ENCODE measurements at places on chromosomes 1 and 21.

DNA sequence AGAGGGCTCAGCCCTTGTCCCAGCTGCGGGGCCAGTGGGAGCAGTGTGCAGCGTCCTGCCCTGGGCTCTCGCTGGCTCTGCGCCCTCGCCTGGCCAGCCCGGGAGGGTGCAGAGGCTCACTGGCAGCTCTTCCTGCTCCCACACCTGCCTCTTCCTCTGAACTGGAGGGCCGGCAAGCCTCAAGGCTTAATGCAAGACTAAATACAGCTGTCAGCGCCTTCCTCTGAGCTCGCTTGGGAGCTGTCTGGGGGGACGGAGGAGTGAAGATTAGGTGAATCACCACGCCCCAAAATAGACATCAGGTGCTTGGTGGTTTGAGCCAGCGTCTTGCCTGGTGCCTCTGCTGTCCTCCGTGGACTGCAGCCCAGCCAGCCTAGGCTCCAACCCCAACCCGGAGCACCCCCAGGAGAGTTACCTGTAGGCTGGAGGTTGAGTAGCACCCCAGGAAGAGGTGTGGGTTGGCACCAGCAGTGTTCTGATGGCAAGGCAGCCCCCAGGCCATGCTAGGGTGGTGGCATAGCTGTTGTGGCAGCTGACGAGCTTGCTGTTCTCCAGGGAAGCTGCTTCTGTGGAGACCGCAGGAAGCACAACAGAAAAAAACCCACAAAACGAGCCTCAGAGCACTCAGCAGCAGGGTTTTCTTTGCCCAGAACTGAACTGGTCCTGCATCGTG, 36.9 kb downstream of the UMODL1 start:
- peak; percentile 75 for DNase-seq

GRCh38 chr21:45209046-45209445, 78.6 kb downstream of the POFUT2 start:
- DNase-seq: no peak

DNA sequence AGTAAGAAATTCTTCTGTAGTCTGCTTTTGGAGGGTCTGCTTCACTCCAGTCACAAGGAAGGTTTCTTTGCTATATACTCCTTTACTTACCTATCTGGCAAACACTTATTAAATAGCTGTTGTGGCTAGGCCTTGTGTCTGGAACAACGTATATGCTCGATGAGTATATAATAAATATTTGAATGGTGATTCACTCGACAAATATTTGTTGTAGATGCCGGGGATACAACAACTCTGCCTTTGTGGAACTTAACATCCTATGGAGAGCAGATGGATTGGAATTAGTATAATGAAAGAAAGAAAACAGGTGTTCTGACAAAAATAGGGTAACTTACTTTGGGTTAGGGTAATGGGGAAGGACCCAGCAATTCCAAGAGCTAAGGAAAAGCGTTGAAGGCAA, 31.1 kb downstream of the KPNA6 start:
- no peak for DNase-seq

- no peak for DNase-seq
Observed at GRCh38 chr1:224287714-224288113, 42.3 kb downstream of the NVL start.

GRCh38 chr1:181659321-181659957, 176.1 kb downstream of the CACNA1E start:
- DNase-seq: no peak

DNA sequence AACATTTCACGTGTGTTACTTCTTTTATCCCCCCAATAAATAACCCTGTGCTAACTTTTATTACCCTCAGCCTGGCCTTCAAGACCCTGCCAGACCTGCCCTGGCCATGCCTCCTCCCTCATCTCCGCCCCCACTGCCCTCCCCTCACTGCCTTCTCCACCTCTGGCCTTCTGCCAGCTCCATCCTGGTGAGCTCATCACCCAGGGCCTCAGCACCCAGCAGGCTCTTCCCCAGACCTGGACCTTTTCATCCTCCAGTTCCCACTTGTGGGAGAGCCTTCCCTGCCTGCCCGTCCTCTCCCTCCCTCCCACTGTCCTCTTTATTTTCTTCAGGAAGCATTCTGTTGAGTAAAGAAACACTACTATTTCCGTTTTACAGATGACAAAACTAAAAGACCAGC, 72.0 kb downstream of the SLC66A1 start:
- no peak for DNase-seq

GRCh38 chr1:60904099-60904851, 178.1 kb upstream of the NFIA start:
- DNase-seq: no peak
